Fibroblast of the aortic adventitia (primary cell): ENCODE measurements at places on chromosomes 3 and 15. TPM values are rescaled to one million over a fixed set of nuclear protein-coding genes. Genes with fewer than 3 reads are reported as not detected.

Gene PLAAT1
- total RNA-seq, result 0.90 TPM in 1 of 2 replicates, not detected in the other

Gene SMCO1
- not detected in 2 replicates for total RNA-seq

Gene DNASE1L3
- total RNA-seq, result not detected in 2 replicates

Gene CPNE9
- not detected in 2 replicates for total RNA-seq

Gene SEMA6D
- 3.9 and 17.7 TPM in 2 replicates for total RNA-seq

Gene GABRG3
- total RNA-seq, result not detected in 2 replicates

Gene STRC
- 0.09 TPM in 1 of 2 replicates, not detected in the other for total RNA-seq

Gene SLCO3A1
- 8.9 and 11.1 TPM in 2 replicates for total RNA-seq

Gene MYZAP
- not detected in 2 replicates for total RNA-seq
